CD4-positive, alpha-beta T cell treated with Interleukin-6 at 100 ng/mL for 8 hours (primary cell): ENCODE measurements at places on chromosomes 2 and 18.

- DNase-seq, result no peak
Observed at GRCh38 chr2:194252127-194252526, 1404.9 kb upstream of the SLC39A10 start.

DNA sequence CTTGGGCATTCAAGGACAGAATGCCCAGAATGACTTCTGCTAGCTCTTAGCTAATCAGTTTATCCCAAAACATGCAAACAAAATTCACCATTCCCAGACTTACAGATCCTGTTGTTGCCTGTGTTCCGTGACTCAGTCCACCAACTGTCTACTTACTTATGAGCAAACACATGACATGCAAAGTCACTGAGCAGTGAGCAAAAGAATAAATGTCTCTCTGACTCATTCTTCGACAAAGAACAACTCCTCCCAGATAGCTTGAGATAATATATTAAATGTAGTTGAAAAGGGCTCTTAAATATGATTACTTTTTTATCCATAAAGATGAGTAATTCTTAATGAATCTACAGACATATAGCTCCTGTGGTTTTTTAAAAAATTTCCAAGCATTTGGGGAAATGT, 9.0 kb upstream of the CREG2 start:
- no peak for DNase-seq

GRCh38 chr18:12868576-12868975, 15.5 kb downstream of the PTPN2 start:
- no peak for DNase-seq

DNA sequence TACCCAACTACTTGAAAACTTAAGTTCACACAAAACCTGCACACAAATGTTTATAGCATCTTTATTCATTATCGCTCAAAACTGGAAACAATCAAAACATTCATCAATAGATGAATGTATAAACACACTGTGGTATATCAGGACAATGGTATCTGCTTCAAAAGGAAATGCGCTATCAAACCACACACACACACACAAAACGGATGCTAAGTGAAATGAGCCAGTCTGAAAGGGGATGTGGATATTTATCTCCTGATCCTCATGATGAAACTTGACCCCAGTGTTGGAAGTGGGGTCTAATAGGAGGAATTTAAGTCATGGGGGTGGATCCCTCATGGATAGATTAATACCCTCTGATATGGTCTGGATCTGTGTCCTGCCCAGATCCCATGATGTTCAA, 22.0 kb downstream of the PDCL3 start:
- peak; percentile 23 for DNase-seq

GRCh38 chr2:241848761-241849615, 9.7 kb downstream of the PDCD1 start:
- DNase-seq, result no peak

DNA sequence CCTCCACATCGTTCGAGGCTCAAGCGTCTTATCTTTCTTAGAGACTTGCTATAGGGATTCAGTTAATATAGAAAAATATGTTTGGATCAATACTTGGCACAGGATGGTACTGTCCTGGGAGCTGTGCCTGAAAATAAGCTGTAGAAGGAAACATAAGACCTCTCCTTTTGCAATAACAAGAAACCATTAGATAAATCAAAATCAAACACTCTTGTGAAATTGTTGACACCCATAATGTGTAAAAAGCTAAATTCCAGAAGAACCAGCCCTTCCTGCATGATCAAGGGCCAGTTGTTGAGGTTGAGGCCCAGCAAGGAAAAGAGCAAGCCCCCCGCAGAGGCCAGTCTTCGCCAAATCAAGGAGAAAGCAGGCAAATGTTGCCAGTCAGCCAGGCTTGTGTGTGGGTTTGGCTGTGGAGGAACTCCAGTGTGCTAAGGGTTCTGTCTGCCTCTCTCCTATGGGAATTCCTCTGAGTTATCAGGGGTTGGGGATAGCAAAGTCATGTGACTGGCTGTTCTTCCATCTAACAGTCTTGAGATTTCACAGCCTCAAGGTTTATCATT, 185.7 kb downstream of the ACKR3 start:
- no peak for DNase-seq

DNA sequence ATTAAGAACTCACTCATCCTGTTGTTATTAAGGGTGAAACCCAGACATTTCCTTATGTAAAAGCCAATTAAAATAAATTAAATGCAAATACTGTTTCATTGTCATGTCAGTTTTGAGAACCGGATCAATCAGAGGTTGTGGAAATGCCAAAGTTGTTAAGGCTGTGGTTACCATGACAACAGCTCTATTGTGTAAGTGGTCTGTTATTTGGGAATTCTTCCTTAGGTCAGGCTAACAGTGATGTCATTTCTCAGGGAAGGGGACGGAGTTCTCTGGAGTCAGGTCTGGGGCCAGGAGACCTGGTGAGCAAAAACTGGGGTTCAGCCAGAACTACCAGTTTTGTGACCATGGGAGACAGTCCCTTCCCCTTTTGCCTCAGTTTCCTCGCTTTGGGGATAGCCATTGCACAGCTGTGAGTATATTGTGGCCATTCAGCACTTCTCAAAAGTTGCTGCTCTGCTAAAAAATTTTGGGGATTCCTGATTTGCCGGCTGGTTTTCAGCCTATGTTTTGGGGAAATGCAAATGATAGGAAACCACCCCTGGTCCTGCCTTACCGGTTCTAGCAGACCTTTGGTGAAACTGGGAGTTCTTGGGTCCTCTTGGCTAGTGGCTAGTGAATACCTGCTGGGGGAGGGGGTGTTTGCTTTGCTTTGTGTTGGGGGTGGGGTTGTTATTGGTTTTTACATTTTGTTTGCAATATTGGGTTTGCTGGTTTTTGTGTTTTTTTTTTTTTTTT, 21.6 kb downstream of the HPCAL1 start:
- no peak for DNase-seq
